ENCODE measurements at places on chromosomes 7 and 10.

DNA sequence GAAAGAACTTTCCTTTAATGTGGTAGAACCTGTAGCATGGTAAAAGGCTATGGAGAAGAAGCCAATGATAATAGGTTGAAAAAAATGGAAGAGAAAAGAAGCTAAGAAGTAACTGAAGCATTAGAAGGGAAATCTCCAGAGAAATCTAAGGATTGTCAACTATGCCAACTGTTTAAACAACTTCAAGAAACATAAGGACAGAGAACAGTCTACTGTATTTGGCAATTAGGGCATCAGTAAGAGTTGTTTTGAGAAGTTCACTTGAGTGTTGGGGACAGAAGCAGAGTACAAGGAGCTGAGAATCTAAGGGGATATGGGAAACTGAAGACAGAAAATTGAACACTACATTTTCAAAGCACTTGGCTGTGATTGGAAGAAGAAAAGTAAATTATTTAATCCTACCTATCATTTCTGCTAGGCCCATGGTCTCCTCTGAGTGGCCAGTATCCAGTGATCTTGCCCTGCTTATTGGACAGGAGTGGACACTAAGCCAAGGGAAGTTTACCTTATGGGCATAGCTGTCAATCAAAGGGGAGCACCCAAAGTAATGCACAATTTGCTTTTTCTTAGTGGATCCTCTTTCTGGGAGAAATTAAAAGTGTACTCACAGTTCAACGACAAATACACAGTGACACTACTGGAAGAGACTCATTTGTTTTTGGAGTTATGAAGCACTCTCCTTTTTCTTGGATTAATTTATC lies 56.4 kb upstream of the CCDC71L start:
- H3K36me3 ChIP-seq, result no peaks in the 10 kb centered on the region
- H3K4me3 ChIP-seq, result no peak overlapping the region
- H3K4me1 ChIP-seq, result peaks cover 17% of the 10 kb centered on the region
- DNase-seq, result no peak

DNA sequence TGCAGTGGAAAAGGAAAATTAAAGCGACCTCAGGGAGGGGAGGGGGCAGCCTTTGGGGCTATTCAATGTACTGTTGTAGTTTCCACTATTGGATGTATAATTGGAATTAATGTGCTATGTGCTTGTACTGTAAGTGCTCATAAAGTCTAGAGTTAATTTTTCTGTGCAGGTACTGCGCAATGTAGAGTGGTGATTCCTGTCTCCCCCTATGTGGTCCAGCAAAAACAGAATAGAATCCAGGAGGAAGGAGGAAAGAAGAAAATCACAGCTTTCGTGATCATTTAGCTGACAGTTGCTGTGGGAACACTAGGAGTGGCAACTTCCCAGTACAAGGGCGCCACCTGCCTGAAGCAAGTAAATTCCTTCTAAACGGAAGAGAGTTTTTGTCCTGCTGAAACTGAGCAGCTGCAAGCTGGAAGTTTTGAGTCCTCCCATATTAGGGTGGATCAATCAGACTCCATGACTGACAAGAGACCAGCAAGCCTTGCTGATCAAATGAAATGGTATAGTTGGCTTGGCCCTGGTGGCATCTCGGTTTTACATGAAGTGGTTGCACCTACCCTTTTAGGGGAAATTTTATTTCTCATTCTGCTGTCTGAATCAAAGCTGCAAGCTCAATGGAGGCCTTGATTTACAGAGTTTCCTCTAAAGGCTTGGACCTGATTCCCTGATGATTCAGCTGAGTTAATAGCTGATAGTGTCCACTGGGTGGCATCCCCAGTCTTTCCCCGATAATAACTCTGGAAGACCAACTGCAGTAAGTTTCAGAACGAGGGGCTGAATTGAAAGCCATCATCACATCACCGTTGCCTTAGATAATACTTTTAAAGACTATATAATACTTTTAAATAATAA lies 299.8 kb downstream of the HGF start:
- H3K27me3 ChIP-seq, result no peaks in the 10 kb centered on the region
- no peaks in the 10 kb centered on the region for H3K36me3 ChIP-seq
- H3K4me1 ChIP-seq, result no peaks in the 10 kb centered on the region
- no peak overlapping the region for H3K27ac ChIP-seq

- H3K36me3 ChIP-seq, result no peaks in the 10 kb centered on the region
- no peak overlapping the region for H3K4me3 ChIP-seq
- DNase-seq, result no peak
- no peak overlapping the region for H3K27ac ChIP-seq
- peaks cover 3% of the 10 kb centered on the region for H3K27me3 ChIP-seq
Observed at GRCh38 chr10:61187601-61188000, 243.6 kb upstream of the RHOBTB1 start.

DNA sequence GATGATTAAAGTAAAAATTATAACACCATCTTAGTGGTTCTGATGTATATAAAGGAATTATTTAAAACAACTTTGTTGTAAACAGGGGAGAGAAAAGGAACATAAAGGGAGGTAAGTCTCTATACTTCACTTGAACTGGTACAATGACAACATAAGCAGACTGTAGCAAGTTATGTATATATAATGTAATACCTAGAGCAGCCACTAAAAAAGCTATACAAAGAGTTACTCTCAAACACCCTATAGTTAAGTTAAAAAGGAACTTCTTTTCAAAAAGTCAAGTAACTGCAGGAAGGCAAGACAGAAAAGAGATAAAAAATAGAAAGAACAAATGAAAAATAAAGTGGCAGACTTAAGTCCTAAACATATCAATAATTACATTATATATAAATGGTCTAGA lies 82.3 kb downstream of the ZNF503 start:
- no peak overlapping the region for H3K27ac ChIP-seq
- peaks cover 4% of the 10 kb centered on the region for H3K27me3 ChIP-seq
- H3K36me3 ChIP-seq, result peaks cover 8% of the 10 kb centered on the region
- H3K4me1 ChIP-seq, result no peaks in the 10 kb centered on the region

DNA sequence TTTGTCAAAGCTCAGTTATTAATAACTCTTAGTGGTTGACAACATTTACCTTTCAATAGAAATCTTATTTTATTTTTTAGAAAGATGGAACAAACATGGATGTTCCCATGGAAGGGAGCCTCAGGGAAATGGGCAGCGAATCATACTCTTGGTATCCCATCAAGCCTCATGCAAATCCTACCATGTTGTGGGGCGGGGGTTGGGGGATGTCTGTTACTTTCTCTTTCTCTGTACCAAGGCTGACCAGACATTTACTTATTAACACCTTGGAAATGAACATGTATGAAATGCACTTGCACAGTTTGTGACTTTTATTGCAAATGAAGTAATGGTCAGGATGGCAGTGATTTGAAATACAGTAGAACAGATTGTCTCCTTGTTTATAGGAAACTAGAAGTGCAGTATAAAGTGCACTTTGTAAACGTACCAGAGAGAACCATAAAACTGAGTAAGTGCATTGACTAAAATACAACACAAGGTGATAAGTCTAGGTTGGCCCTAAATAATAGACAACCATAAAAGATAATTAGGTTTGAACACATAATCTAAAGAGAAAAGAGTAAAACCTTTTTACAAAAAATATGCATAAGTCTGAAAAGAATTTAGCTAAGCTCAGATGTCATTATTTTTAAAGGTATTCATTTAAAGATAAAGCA lies 32.4 kb downstream of the SEMA3D start:
- no peak overlapping the region for H3K27ac ChIP-seq
- no peaks in the 10 kb centered on the region for H3K27me3 ChIP-seq
- peaks cover 4% of the 10 kb centered on the region for H3K36me3 ChIP-seq
- no peaks in the 10 kb centered on the region for H3K4me1 ChIP-seq
- DNase-seq, result no peak

DNA sequence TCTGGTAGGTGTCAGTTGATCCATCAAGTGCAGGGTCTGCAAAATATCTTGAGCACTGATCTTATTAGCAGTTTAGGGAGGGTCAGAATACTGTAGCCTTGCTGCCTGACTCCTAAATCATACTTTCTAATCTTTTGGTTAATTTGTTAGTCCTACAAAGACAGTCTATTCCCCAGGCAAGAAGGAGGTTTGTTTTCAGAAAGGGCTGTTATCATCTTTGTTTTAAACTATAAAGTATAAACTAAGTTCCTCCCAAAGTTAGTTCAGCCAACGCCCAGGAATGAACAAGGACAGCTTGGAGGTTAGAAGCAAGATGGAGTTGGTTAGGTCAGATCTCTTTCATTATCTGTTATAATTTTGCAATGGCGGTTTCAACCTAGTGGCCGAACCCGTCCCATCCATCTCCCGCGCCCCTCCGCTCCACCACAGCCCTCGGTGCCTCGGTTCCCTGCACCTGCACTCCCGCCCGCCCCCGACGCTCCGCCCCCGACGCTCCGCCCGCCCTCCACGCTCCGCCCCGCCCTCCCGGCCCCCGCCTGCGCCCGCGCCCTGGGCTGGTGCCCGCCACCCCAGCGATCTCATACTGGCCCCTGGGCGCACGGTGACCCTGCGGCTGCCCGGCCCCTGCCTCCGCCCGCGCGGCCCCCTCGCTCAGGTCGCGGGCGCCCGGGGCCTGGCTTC lies at the start of gene ADCK2:
ADCK2 (plus strand) TSS at position 564 of the 681 bp plus-strand sequence. CDS start 386 bp downstream, outside the sequence.
- H3K27ac ChIP-seq, result peak within 1 kb of the TSS; percentile 94
- no peaks in the 10 kb centered on the region for H3K36me3 ChIP-seq
- H3K27me3 ChIP-seq, result no peaks in the 10 kb centered on the region
- DNase-seq, result no peak
- H3K4me3 ChIP-seq, result peak within 1 kb of the TSS; percentile 85
- H3K4me1 ChIP-seq, result peaks cover 33% of the 10 kb centered on the region

DNA sequence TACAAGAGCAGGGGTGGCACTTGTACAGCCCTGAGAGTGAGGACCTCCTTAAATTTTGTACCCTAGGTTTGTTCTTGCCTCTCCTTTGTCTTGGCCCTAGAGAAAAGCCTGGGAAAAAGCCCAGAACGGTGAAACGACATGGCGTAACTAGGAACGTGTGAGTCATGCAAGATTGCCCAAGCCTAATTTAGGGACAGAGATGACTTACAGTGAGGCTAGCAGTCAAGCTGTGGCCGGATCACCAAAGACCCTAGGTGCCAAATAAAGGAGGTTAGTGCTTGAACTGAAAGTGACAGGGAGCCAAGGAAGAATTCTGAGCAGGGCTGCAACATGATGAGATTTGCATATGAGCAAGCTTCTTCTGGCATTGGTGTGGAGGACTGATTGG lies 25.1 kb downstream of the TBXAS1 start:
- DNase-seq, result no peak
- no peak overlapping the region for H3K4me3 ChIP-seq
- H3K4me1 ChIP-seq, result peaks cover 26% of the 10 kb centered on the region
- no peaks in the 10 kb centered on the region for H3K27me3 ChIP-seq
- peaks cover 1% of the 10 kb centered on the region for H3K36me3 ChIP-seq

DNA sequence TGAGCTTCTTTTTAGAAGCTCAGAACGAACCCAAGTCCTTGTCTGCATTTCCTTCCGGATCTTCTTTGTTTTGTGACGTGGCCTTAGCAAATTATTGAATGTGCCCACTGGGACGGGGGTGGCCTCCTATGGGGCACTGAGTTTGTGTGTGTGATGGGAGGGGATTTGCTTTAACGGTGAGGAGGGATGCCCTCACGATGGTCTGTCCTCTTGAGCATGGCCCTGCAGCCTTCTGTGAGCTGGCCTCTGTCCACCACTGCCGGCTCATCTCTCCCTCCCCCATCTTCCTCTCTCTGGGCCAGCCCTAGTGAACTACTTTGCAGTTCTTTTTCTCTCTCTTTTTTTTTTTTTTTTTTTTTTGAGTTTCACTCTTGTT lies 62.9 kb upstream of the MKRN1 start:
- DNase-seq, result no peak
- no peaks in the 10 kb centered on the region for H3K36me3 ChIP-seq
- H3K27me3 ChIP-seq, result peaks cover 5% of the 10 kb centered on the region

GRCh38 chr10:112767156-112767555 lies 182.9 kb upstream of the TCF7L2 start:
- H3K27ac ChIP-seq, result no peak overlapping the region
- no peak for DNase-seq
- H3K36me3 ChIP-seq, result peaks cover 15% of the 10 kb centered on the region
- no peaks in the 10 kb centered on the region for H3K4me1 ChIP-seq

- peaks cover 4% of the 10 kb centered on the region for H3K4me1 ChIP-seq
- H3K36me3 ChIP-seq, result no peaks in the 10 kb centered on the region
- no peak for DNase-seq
- H3K27ac ChIP-seq, result peak overlapping the region; percentile 83
- peak overlapping the region; percentile 83 for H3K4me3 ChIP-seq
Observed at GRCh38 chr10:133334503-133335245, 2.0 kb downstream of the CALY start.

GRCh38 chr10:24920907-24921881 lies 31.2 kb downstream of the PRTFDC1 start:
- DNase-seq, result no peak
- peaks cover 5% of the 10 kb centered on the region for H3K36me3 ChIP-seq
- no peak overlapping the region for H3K27ac ChIP-seq
- no peaks in the 10 kb centered on the region for H3K4me1 ChIP-seq
- H3K4me3 ChIP-seq, result no peak overlapping the region

DNA sequence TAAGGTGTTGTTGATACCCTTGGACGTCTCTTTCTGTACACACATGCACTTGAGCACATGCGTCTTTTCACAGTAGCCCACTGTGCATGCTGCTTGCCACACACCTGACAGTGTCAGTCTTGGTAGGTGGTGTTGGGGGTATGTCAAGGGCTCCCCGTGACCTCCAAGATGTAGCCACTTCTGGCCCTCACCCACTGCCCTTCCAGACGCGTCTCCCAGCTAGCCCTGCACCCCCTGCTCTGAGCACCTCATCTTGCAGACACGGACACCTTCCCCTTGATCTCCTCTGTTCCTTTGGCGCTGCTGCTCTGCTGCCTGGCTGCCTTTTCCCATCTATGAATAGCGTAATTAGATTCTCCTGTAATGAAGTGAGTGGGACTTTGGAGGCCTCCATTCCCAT lies 75.2 kb upstream of the TNS3 start:
- DNase-seq, result no peak
- no peak overlapping the region for H3K4me3 ChIP-seq
- H3K4me1 ChIP-seq, result peaks cover 15% of the 10 kb centered on the region
- H3K27ac ChIP-seq, result no peak overlapping the region
- no peaks in the 10 kb centered on the region for H3K27me3 ChIP-seq
- H3K36me3 ChIP-seq, result no peaks in the 10 kb centered on the region

GRCh38 chr7:70776627-70777101 lies 355.3 kb upstream of the GALNT17 start:
- no peak overlapping the region for H3K4me3 ChIP-seq
- H3K36me3 ChIP-seq, result peaks cover 25% of the 10 kb centered on the region
- H3K4me1 ChIP-seq, result peaks cover 7% of the 10 kb centered on the region

DNA sequence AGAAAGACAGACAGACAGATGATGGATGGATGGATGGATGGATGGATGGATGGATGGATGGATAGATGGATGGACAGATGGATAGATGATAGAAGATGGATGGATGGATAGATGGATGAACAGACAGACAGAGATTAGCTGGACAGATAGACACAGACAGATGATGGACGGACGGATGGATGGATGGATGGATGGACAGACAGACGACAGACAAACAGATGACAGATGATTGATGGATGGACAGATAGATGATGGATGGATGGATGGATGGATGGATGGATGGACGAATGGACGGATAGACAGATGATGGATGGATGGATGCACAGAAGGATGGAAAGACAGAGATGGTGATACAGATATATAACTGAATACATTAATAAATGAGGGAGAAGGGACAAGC lies 190.9 kb upstream of the CALN1 start:
- no peak for DNase-seq
- peaks cover 6% of the 10 kb centered on the region for H3K4me1 ChIP-seq
- H3K27ac ChIP-seq, result no peak overlapping the region
- peaks cover 15% of the 10 kb centered on the region for H3K36me3 ChIP-seq
- H3K4me3 ChIP-seq, result no peak overlapping the region

GRCh38 chr10:103493916-103494877 lies 692 bp downstream of the NEURL1 start:
- H3K4me1 ChIP-seq, result peaks cover 29% of the 10 kb centered on the region
- DNase-seq, result no peak
- no peaks in the 10 kb centered on the region for H3K36me3 ChIP-seq
- H3K4me3 ChIP-seq, result peak overlapping the region; percentile 66
- no peak overlapping the region for H3K27ac ChIP-seq
- H3K27me3 ChIP-seq, result peaks cover 30% of the 10 kb centered on the region

Measured in memory B cell (primary cell).